ENCODE measurements at places on chromosomes 13 and 19. TPM values are rescaled to one million over a fixed set of nuclear protein-coding genes. Genes with fewer than 3 reads are reported as not detected.

- no peak for DNase-seq
- no peak overlapping the region for H3K4me3 ChIP-seq
- peaks cover 11% of the 10 kb centered on the region for H3K36me3 ChIP-seq
- no peak overlapping the region for H3K27ac ChIP-seq
- H3K4me1 ChIP-seq = peaks cover 12% of the 10 kb centered on the region
Observed at GRCh38 chr19:9641810-9642209, 20.8 kb upstream of the ZNF561 start.

- H3K4me3 ChIP-seq = no peak overlapping the region
- no peak for DNase-seq
- H3K27ac ChIP-seq = no peak overlapping the region
- no peaks in the 10 kb centered on the region for H3K36me3 ChIP-seq
- H3K27me3 ChIP-seq = no peaks in the 10 kb centered on the region
Observed at GRCh38 chr13:101098873-101099272, 317.4 kb downstream of the NALCN start.

DNA sequence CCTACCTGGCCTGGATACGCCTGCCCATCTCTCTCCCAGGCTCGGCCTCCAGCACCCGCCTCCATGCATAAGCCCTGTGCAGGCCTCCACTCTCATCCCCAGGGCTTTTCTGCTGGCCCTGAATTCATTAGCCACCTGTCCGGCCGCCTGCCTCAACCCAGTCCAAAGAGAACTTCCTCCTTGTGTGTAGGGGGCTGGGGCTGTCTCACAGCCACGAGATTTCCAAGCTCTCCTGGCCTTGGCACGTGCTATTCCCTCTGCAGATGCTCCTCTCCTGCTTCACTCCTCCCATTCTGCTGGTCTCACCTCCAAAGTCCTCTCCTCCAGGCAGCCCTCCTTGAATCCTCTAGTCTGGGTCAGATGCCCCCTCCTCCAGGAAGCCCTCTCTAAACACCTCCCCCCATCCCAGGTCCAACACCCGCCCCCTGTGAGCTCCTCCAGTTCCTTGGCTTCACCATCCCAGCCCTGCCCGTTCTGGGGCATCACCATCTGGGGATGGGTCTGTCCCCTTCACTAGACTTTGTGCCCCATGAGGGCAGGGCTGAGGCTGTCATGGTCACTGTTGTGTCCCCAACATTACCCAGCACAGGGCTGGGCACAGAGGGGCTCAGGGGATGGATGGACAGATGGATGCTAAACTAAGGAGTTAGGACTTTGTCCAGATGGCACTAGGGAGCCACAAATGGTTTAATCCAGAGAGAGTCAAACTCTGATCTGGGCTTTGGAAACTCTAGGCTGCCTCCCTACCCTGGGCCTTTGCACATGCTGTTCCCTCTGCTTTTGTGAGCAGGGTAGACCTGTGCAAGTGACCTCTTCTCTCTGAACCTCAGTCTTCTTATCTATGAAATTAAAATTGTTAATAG is 14.8 kb downstream of the MEIS3 start:
- no peaks in the 10 kb centered on the region for H3K4me1 ChIP-seq
- DNase-seq = no peak

GRCh38 chr13:92886535-92887077 is 340.0 kb upstream of the GPC6 start:
- H3K36me3 ChIP-seq = no peaks in the 10 kb centered on the region
- H3K27ac ChIP-seq = no peak overlapping the region
- no peaks in the 10 kb centered on the region for H3K27me3 ChIP-seq
- DNase-seq = no peak

GRCh38 chr19:49106648-49107135 is 7.5 kb upstream of the LIN7B start:
- no peaks in the 10 kb centered on the region for H3K27me3 ChIP-seq
- no peaks in the 10 kb centered on the region for H3K4me1 ChIP-seq
- peaks cover 65% of the 10 kb centered on the region for H3K36me3 ChIP-seq

- peaks cover 14% of the 10 kb centered on the region for H3K4me1 ChIP-seq
- no peaks in the 10 kb centered on the region for H3K27me3 ChIP-seq
- no peak overlapping the region for H3K4me3 ChIP-seq
- peak; percentile 60 for DNase-seq
- H3K36me3 ChIP-seq = no peaks in the 10 kb centered on the region
Observed at GRCh38 chr19:18029617-18030338, 21.8 kb downstream of the ARRDC2 start.

GRCh38 chr13:80463673-80464352 is 122.9 kb upstream of the SPRY2 start:
- no peak overlapping the region for H3K4me3 ChIP-seq
- H3K27ac ChIP-seq = no peak overlapping the region
- DNase-seq = no peak
- H3K27me3 ChIP-seq = no peaks in the 10 kb centered on the region
- H3K4me1 ChIP-seq = no peaks in the 10 kb centered on the region

DNA sequence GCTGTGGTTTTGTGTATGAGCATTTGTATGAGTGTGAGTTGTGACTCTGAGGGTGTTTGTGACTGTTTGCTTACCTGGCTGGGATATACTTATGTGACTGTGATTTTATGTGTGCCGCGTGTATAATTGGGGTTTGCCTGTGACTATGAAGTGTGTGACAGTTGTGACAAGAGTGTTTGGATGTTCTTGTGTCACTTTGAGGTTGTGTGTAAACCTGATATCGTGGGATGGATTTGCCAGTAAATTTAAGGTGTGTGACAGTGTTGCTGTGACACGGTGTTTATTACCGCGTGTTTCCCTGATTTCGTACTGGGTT is 442 bp downstream of the ZNF420 start:
- peak overlapping the region; percentile 96 for H3K4me3 ChIP-seq
- H3K36me3 ChIP-seq = peaks cover 19% of the 10 kb centered on the region
- no peaks in the 10 kb centered on the region for H3K27me3 ChIP-seq
- peaks cover 12% of the 10 kb centered on the region for H3K4me1 ChIP-seq
- no peak for DNase-seq

GRCh38 chr19:14405758-14406644 is 13.1 kb downstream of the DDX39A start:
- no peaks in the 10 kb centered on the region for H3K27me3 ChIP-seq
- H3K27ac ChIP-seq = peak overlapping the region; percentile 50
- H3K4me1 ChIP-seq = peaks cover 8% of the 10 kb centered on the region
- peak; percentile 41 for DNase-seq
- no peak overlapping the region for H3K4me3 ChIP-seq
- peaks cover 70% of the 10 kb centered on the region for H3K36me3 ChIP-seq

The FSD1 gene
- 1.9 TPM for total RNA-seq

The CHERP gene
- 49.3 TPM for total RNA-seq

The KEAP1 gene
- total RNA-seq = 46.8 TPM

Measured in Calu3 (cell line).